ENCODE measurements at places on chromosomes 6 and 20.

- DNase-seq = peak; percentile 2
These were observed at the start of gene SLC22A3 for GRCh38 chr6:160348223-160349019. SLC22A3 (plus strand) TSS chr6:160348378; CDS start chr6:160348420, 42 bp downstream.

- DNase-seq = no peak
These were observed 461.4 kb upstream of the NOX3 start for GRCh38 chr6:155916846-155917624.

- no peak for DNase-seq
These were observed 35.6 kb upstream of the RPS6KA2 start for GRCh38 chr6:166662690-166663089.

- DNase-seq = peak; percentile 75
These were observed 637 bp downstream of the MYLK4 start for GRCh38 chr6:2749969-2750600.
